ENCODE measurements at places on chromosomes 6 and 20.

- no peak for DNase-seq
These were observed 40.7 kb upstream of the SLC2A12 start for GRCh38 chr6:134093007-134093573.

DNA sequence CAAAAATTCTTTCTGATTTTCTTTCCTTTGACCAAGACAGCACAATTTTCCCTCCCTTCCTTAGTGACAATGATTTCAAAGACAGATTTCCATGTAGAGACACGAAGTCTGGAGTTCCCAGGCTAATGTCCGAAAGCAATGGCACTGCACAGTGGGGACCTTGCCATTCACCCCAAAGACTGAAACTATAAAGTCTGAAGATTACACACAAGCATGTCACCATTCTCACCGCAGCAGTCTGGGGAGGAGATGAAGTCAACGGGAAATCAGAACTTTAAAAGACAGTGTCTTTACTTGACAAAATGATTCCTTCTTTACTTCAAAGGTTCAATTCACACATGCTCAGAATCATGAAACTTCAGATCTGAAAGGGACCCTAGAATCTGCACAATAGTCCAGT is 8.3 kb downstream of the B4GALT5 start:
- DNase-seq: no peak

DNA sequence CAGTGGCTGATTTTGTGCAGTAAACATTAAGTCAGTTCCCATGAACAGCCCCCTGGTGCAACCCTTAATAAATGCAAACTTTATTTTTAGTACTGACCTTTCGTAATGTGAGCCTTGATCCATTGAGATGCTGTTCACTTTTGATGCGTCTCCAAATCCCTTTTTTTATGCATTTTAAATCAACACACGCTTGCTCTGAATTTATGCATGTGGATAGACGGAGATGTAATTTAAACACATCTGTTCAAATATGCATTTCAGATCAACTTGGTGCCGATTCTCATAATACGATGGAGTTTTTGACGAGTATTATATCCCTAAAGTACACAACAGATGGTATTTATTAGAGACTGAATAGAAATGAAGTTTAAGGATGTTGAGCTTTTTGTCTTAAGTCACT is 505.7 kb downstream of the CDKAL1 start:
- no peak for DNase-seq

- DNase-seq: no peak
These were observed at the start of gene PLAGL1 for GRCh38 chr6:144008120-144008811. TSS of gene PLAGL1 (minus strand) at chr6:144008259. CDS start at chr6:143948136, 60,123 bp downstream.

- no peak for DNase-seq
These were observed 4.0 kb downstream of the DSP start for GRCh38 chr6:7545316-7546019.

GRCh38 chr6:69102416-69102815 is 467.3 kb downstream of the ADGRB3 start:
- DNase-seq: no peak

DNA sequence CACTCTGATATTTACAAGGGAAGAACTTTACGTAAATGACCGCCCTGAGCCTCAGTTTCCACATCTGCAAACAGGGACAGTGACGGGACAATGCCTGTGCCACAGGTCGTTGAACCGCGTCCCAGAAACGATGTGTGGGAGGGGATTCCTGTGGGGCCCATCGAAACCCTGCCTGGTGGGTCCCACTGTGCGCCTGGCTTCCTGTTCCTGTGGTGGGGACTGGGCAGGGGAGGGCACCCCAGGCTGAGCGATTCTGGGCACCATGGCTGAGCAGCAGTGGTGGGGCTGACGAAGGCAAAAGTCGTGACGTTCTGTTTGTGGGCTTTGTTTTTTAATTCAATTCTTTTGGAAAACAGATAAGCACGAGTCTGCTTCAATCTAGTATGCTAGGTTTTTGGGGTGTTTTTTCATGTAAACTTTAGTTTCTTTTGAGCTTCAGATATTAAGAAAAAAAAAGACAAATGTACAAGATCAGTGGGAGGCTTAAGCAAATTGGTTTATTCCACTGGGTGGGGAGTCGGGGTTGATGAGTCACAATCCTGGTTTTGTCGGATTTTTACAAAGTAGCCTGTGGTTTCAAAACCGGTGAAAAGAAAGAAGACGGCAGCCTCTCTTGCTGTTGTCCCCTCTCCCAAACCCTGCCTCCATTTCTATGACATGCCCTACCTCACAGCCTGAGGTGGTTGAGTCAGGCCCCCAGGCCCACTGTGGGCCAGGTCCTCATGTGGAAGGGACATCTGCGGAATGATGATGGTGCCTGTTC is 40.4 kb downstream of the GNAS-AS1 start:
- peak; percentile 35 for DNase-seq

DNA sequence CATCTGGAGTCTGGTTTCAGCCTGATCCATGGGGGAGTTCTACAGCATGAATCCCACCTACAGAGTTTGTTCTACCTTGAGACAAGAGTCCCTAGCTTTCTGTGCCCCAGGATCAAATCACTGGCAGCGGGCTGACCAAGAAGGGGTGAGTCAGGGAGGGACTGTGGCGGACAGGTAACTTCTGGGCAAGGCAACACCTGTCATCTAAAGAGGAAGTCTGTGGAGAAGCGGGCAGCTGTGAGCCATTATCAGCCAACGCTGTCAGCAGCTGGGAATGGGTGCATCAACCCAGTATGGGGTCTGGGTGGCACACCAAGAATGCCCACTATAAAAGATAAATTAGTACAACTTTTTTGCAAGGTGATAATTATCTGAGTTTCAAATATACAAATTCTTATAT is 45.9 kb downstream of the UBE3D start:
- DNase-seq: no peak

GRCh38 chr20:21315138-21315537 is 12.0 kb downstream of the XRN2 start:
- peak; percentile 47 for DNase-seq

GRCh38 chr6:108760126-108761050 is 87.8 kb upstream of the ARMC2 start:
- DNase-seq: no peak

DNA sequence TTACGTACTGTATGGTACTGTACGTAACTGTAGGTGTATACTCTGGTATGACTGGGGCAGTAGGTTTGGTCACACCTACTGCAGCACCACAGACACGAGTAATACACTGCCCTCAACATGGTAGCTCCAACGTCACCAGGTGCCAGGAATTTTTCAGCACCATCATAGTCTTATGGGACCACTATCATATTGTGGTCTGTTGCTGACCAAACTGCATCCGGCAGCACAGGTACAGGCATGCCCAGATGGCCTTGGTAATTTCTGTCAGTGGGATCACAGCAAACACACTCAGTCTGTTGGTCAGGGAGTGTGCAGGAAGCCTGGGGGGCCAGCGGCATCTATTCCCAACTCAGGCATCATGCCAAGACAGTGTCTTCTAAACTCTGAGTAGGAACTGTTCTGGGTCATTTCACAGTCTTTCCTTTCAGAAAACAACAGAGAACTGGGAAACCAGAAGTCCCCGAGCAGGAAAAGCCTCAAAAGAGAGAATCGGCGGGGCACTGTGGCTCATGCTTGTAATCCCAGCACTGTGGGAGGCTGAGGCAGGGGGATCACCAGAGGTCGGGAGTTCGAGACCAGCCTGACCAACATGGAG is 5.8 kb downstream of the YTHDF1 start:
- DNase-seq: no peak

DNA sequence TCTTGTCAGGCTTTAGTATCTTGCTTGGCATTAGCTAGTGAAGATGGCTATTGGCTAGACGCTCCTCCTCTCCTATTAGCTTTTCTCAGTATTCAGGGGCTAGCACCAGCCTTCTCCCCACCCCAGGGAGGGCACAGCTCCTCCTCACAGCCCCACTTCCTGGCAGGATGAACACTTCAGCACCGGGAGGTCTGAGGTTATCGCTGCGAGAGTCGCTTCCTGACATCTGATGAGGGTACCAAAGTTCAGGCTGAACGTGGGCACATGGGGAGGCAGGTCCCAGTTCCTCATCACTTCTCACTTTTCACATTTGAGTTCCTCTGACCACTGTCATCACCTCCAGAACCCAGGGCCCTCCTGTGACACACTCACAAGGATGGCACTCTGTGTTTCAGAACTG is 66.6 kb downstream of the LAMA4 start:
- DNase-seq: no peak

DNA sequence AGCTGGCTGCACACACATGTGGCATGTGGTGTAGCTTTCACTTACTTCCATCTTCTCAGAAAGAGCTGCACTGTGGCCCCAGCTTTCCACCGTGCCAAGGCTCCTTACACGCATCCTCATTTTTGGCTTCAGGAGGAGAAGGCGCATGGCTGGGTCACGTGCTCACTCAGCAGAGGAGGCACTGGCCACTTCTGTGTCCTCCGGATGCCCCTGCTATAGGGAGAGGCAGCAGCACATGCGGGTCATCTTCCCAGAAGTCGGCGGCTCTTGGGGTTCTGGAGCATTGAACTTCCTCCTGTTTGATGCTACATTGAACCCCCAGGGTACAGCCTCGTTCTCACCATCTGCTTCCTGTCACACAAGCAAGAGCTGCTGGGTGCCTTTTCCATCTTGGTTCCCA is 111.3 kb downstream of the FAM120B start:
- DNase-seq: no peak

Data from stimulated activated CD8-positive, alpha-beta memory T cell treated with anti-CD3 and anti-CD28 coated beads, Interleukin-7, amount 100 ng/mL, for 48 hours (primary cell).